Type B pancreatic cell (in vitro differentiated cells): ENCODE measurements at places on chromosomes 7 and 10. TPM values are rescaled to one million over a fixed set of nuclear protein-coding genes. Genes with fewer than 3 reads are reported as not detected.

DNA sequence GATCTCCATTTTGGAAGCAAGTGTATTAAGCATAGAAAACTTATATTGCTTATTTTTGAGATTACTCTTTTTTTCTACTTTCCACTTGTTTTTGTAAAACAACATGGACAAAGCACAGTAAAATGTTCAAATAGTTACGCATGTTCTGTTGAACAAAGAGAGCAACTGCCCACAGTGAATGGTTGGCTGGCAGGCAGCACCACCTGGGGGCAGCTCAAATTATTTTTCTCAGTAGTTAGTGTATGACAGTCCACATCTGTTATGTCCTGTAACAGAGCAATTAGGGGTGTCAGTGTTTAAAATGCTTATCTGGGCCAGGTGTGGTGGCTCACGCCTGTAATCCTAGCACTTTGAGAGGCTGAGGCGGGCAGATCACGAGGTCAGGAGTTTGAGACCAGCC lies 46.1 kb upstream of the CACUL1 start:
- peaks cover 8% of the 10 kb centered on the region for H3K4me1 ChIP-seq
- no peak overlapping the region for H3K4me3 ChIP-seq
- DNase-seq: no peak
- H3K27ac ChIP-seq: no peak overlapping the region
- H3K27me3 ChIP-seq: no peaks in the 10 kb centered on the region

Gene NPFFR1
- not detected in 2 replicates for total RNA-seq

GRCh38 chr7:99027841-99028240 lies 116.1 kb downstream of the SMURF1 start:
- no peaks in the 10 kb centered on the region for H3K4me1 ChIP-seq
- H3K4me3 ChIP-seq: no peak overlapping the region
- H3K36me3 ChIP-seq: peaks cover 38% of the 10 kb centered on the region
- no peak overlapping the region for H3K27ac ChIP-seq
- no peaks in the 10 kb centered on the region for H3K27me3 ChIP-seq

Gene SSC4D
- 1.7 and 4.9 TPM in 2 replicates for total RNA-seq

DNA sequence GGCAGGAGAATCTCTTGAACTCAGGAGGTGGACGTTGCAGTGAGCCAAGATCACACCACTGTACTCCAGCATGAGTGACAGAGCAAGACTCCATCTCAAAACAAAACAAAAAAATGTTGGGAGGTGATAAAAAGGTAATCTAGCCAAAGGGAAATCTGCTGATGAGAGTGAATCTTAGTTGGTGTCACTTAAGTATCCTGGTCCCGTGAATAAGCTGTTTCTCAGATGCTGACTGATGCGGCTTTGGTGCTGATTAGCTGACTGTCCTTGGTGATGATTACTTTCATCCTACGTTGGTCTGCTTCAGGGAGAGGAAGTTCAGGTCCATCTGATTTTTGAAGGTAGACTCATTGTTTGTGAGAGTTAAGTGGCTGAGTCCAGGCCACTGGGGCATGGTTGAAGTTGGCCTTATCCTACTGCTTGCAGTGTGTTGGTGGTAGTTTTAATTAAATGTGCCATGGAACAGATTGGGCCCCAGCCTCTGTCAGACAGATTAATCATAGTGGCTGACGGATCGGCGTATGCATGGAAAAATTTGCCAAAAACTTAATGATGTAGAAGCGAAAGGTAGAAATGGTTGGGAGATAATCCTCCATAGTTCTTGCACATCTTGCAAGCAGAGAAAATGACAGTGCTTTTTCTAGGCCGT lies 17.4 kb upstream of the TMEM236 start:
- no peak overlapping the region for H3K4me3 ChIP-seq
- H3K4me1 ChIP-seq: peaks cover 6% of the 10 kb centered on the region
- no peaks in the 10 kb centered on the region for H3K36me3 ChIP-seq
- peaks cover 2% of the 10 kb centered on the region for H3K27me3 ChIP-seq
- H3K27ac ChIP-seq: no peak overlapping the region
- no peak for DNase-seq

DNA sequence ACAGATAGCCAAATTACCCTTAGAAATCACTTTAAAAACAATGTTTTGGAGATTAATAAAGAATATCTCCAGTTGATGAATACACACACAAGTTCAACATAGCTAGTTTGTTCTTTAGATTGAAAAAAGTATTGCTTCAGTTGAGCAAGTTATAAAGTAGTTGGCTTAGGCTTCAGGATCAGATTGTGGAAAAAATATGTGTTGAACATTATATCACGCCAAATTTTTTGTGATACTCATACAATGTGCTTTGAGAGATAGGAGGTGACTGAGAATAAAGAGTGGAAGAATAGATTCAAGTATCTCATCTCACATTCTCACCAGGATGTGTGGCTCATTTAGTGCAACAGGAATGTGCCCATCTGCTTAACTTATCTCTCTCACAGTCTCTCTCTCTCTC lies 553.3 kb downstream of the HTR7 start:
- H3K27me3 ChIP-seq: peaks cover 6% of the 10 kb centered on the region
- no peaks in the 10 kb centered on the region for H3K36me3 ChIP-seq
- no peak overlapping the region for H3K4me3 ChIP-seq
- no peak for DNase-seq

Gene ACTA2
- total RNA-seq: 38.1 and 76.5 TPM in 2 replicates

Gene SCART1
- total RNA-seq: 1.2 and 1.4 TPM in 2 replicates

Gene C10orf105
- 0.31 TPM in 1 of 2 replicates, not detected in the other for total RNA-seq

Gene PIK3CG
- total RNA-seq: not detected in 2 replicates

GRCh38 chr10:29973921-29974320 lies 85.5 kb downstream of the JCAD start:
- no peak for DNase-seq
- peaks cover 7% of the 10 kb centered on the region for H3K36me3 ChIP-seq
- no peak overlapping the region for H3K4me3 ChIP-seq
- peaks cover 11% of the 10 kb centered on the region for H3K4me1 ChIP-seq

DNA sequence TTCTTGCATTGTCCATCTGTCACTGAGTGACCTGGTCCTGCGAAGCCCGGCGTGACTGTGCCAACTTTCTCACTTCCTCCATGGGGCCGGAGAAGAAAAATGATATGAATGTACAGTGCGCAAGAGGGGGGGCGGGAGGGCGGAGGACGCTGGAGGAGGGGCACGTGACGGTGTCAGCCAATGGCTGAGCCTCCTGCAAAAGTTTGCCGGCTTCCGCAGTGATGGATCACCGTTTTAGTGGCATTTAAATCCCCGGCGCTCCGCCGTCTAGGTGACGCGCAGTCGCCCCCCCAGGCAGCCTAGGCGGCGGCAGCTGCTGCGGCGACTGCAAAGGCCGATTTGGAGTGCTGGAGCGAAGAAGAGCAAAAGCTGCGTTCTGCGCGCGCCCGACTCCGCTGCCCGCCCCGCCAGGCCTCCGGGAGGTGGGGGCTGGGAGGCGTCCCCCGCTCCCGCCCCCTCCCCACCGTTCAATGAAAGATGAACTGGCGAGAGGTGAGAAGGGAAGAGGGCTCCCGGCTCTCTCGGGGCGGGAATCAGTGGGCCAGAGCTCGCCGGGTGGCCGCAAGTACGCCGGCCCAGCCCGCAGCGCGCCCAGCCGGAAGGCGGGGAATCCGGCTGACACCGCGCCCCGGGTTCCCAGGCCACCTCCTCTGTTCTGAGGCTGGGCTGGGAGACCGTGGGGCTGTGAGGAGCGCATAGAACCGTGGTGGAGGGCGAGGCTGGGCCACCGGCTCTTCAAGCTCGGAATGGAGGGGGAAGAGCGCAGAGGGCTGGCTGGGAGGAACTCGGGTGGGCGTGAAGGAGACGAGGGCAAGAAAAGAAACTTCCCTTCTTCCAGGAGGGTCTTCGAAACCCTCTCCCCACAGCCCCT lies at the start of gene HOXA1:
Gene HOXA1 (minus strand): TSS at position 104 of the 871 bp plus-strand sequence. CDS start 88 bp downstream, at position 16.
- H3K27me3 ChIP-seq: peaks cover 57% of the 10 kb centered on the region
- H3K27ac ChIP-seq: peak within 1 kb of the TSS; percentile 97
- peaks cover 36% of the 10 kb centered on the region for H3K36me3 ChIP-seq
- peak; percentile 96 for DNase-seq

DNA sequence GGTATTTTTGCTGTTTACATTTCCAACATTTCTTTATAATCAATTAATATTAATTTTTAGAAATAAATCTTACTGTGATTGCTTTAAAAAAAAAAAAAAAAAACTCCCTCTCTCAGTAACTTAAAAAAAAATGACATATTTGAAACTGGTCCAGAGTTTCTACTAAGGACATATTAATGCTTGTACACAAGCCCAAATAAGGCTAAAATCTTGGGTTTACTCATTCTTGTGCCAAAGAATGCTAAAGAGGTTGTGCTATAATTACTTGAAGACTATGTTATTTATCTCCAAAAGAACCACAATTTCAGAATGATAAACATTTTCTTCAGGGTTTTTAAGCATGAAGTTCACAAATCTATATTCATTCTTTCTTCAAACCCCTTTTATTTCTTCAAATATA lies 39.4 kb upstream of the PHF14 start:
- H3K36me3 ChIP-seq: peaks cover 33% of the 10 kb centered on the region
- H3K27me3 ChIP-seq: no peaks in the 10 kb centered on the region
- no peak for DNase-seq
- peak overlapping the region; percentile 30 for H3K27ac ChIP-seq

DNA sequence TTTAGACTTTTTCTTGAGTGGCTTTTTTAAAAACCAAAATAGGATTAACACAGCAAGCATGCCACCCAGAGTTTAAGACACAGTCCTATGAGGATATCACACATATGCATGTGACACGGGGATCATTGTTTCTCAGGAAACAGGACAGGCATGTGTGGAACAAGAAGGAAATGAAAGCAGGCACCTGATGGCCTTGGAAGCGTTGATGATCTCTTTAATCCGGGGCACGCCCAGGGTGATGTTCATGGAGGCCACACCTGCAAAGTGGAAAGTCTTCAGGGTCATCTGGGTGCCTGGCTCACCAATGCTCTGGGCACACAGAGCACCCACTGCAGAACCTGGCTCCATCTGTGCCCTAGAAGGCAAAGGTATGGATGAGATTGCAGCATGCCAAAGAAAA lies 44.3 kb downstream of the POLR3A start:
- no peak for DNase-seq
- no peaks in the 10 kb centered on the region for H3K4me1 ChIP-seq
- H3K27ac ChIP-seq: no peak overlapping the region
- peaks cover 31% of the 10 kb centered on the region for H3K36me3 ChIP-seq
- H3K27me3 ChIP-seq: no peaks in the 10 kb centered on the region

DNA sequence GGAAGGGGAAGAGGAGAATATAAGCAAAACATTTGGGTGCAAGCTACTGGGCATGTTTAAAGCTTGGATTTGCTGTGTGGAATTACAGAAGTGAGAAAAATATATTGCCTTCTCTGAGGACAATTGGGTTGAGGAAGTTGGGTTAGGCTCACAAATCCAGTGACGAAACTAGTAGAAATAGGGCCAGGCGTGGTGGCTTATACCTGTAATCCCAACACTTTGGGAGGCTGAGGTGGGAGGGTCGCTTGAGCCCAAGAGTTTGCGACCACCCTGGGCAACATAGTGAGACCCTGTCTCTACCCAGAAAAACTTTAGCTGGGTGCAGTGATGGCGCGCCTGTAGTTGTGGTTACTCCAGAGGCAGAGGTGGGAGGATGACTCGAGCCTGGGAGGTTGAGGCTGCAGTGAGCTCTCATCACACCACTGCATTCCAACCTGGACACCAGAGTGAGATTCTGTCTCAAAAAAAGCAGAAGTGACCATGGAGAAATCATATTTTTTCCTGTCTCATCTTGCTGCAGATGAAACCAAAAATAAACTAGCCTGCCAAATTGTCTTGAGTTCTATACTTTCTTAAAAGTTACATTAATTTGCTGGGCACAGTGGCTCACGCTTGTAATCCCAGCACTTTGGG lies 22.4 kb downstream of the NRBF2 start:
- H3K4me3 ChIP-seq: no peak overlapping the region
- H3K27ac ChIP-seq: no peak overlapping the region
- H3K36me3 ChIP-seq: peaks cover 19% of the 10 kb centered on the region
- no peak for DNase-seq
- no peaks in the 10 kb centered on the region for H3K4me1 ChIP-seq

- H3K4me3 ChIP-seq: no peak overlapping the region
- H3K27ac ChIP-seq: no peak overlapping the region
- peaks cover 14% of the 10 kb centered on the region for H3K4me1 ChIP-seq
- no peaks in the 10 kb centered on the region for H3K36me3 ChIP-seq
- no peaks in the 10 kb centered on the region for H3K27me3 ChIP-seq
- no peak for DNase-seq
Observed at GRCh38 chr10:31587691-31588090, 268.7 kb downstream of the ZEB1 start.

DNA sequence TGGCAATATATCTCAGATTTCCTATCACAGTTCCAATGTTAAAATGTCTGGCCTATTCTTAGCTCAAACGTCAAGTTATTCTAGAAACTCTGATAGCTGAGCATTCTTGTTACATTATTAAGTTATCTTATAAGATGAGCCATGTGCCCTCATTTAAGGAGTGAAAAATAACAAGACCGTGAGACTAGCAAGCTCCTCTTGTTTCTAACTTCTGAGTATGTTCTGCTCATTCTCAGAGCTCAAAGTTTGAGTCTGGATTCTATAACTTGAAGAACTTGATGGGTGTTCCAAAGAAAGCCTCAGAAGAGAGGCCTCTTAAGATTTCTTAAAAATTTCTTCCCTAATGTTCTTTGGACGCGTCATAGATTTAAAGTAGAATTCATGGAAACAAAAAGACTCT lies 215.2 kb downstream of the HTR7 start:
- no peaks in the 10 kb centered on the region for H3K36me3 ChIP-seq
- no peak overlapping the region for H3K27ac ChIP-seq
- no peaks in the 10 kb centered on the region for H3K4me1 ChIP-seq
- no peak for DNase-seq
- no peak overlapping the region for H3K4me3 ChIP-seq

GRCh38 chr7:116772423-116772863 lies 89.9 kb upstream of the CAPZA2 start:
- H3K4me1 ChIP-seq: peaks cover 14% of the 10 kb centered on the region
- H3K27me3 ChIP-seq: no peaks in the 10 kb centered on the region
- H3K27ac ChIP-seq: no peak overlapping the region
- peak overlapping the region; percentile 11 for H3K4me3 ChIP-seq
- no peak for DNase-seq
- H3K36me3 ChIP-seq: peaks cover 21% of the 10 kb centered on the region

Gene NPVF
- total RNA-seq: not detected in 2 replicates

DNA sequence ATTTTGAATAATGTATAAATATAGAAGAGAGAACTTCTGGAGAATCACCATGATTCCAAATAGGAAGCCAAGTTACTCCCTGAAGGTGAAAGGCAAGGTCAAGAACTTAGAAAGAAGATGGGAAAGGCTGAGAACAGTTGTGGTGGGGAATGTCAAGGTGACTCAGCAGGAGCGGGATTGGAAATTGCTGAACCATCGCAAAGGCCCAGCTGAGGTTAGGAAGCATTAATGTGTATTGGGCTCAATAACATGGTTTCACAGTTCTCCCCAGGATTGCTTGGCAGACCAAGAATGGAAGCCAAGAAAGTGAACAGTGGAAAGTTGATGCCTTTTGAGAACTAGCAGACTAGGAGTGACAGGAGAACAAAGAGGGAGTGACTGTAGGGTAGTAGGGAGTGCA lies 133.3 kb downstream of the VTI1A start:
- no peak overlapping the region for H3K27ac ChIP-seq
- peaks cover 14% of the 10 kb centered on the region for H3K4me1 ChIP-seq
- no peak for DNase-seq
- no peaks in the 10 kb centered on the region for H3K27me3 ChIP-seq
- H3K4me3 ChIP-seq: no peak overlapping the region

- H3K4me1 ChIP-seq: peaks cover 9% of the 10 kb centered on the region
- no peak overlapping the region for H3K4me3 ChIP-seq
- no peak for DNase-seq
Observed at GRCh38 chr7:131039355-131039762, 288.3 kb upstream of the MKLN1 start.

- peak overlapping the region; percentile 62 for H3K4me3 ChIP-seq
- H3K4me1 ChIP-seq: peaks cover 12% of the 10 kb centered on the region
- H3K27me3 ChIP-seq: no peaks in the 10 kb centered on the region
- peaks cover 12% of the 10 kb centered on the region for H3K36me3 ChIP-seq
- H3K27ac ChIP-seq: peak overlapping the region; percentile 64
- no peak for DNase-seq
Observed at GRCh38 chr7:7681191-7681935, 37.0 kb downstream of the RPA3 start.

Gene GPR85
- total RNA-seq: 0.81 and 5.0 TPM in 2 replicates
